A549 treated with AZD2906 at 1 μM for 4 hours (cell line): ENCODE measurements at places on chromosomes 4 and X. TPM values are rescaled to one million over a fixed set of nuclear protein-coding genes. Genes with fewer than 3 reads are reported as not detected.

The RNF212 gene
- 2.0 to 2.8 TPM (median 2.6 TPM) in 5 replicates for total RNA-seq

The VCX3A gene
- total RNA-seq = 0.16 TPM in 1 of 5 replicates, not detected in the others

The GYPE gene
- not detected in 5 replicates for total RNA-seq

The HTN1 gene
- total RNA-seq = not detected in 5 replicates

The PFKFB1 gene
- total RNA-seq = 0.05 to 0.10 TPM (median 0.07 TPM) in 5 replicates

The AREG gene
- total RNA-seq = 21.5 to 26.2 TPM (median 22.4 TPM) in 5 replicates

The GYPB gene
- not detected in 5 replicates for total RNA-seq

The LSM6 gene
- total RNA-seq = 29.1 to 43.0 TPM (median 33.2 TPM) in 5 replicates

The NKX1-1 gene
- total RNA-seq = 0.06 TPM in 1 of 5 replicates, not detected in the others

The NOX1 gene
- 0.06 to 0.18 TPM (median 0.10 TPM) in 3 of 5 replicates, not detected in the others for total RNA-seq

The RBMXL3 gene
- total RNA-seq = not detected in 5 replicates

The CENPVL3 gene
- total RNA-seq = 0.08 to 0.26 TPM (median 0.15 TPM) in 5 replicates

The SPRY1 gene
- total RNA-seq = 4.8 to 7.5 TPM (median 5.7 TPM) in 5 replicates

The OTOP1 gene
- not detected in 5 replicates for total RNA-seq

The TCEAL7 gene
- total RNA-seq = not detected in 5 replicates

The ADH1A gene
- not detected in 5 replicates for total RNA-seq

The EFNB1 gene
- 9.3 to 10.5 TPM (median 10.1 TPM) in 5 replicates for total RNA-seq

The IL13RA2 gene
- 0.08 to 0.10 TPM (median 0.09 TPM) in 3 of 5 replicates, not detected in the others for total RNA-seq

The MND1 gene
- 11.6 to 16.9 TPM (median 13.3 TPM) in 5 replicates for total RNA-seq

The SMR3B gene
- total RNA-seq = not detected in 5 replicates

The CLTRN gene
- total RNA-seq = 0.65 to 0.96 TPM (median 0.80 TPM) in 5 replicates

The GLRA2 gene
- not detected in 5 replicates for total RNA-seq

The DCLK2 gene
- total RNA-seq = 8.0 to 8.8 TPM (median 8.4 TPM) in 5 replicates

The KLB gene
- 0.08 to 0.15 TPM (median 0.14 TPM) in 5 replicates for total RNA-seq

The OTUD6A gene
- total RNA-seq = not detected in 5 replicates

The IL13RA1 gene
- 49.5 to 68.4 TPM (median 59.5 TPM) in 5 replicates for total RNA-seq

The GPM6B gene
- total RNA-seq = 0.24 to 0.61 TPM (median 0.39 TPM) in 5 replicates

The GABRB1 gene
- total RNA-seq = not detected in 5 replicates

The PDGFRA gene
- 0.29 to 0.84 TPM (median 0.45 TPM) in 5 replicates for total RNA-seq

The CT55 gene
- not detected in 5 replicates for total RNA-seq

The IRF2 gene
- total RNA-seq = 7.8 to 11.8 TPM (median 9.3 TPM) in 5 replicates

The STOX2 gene
- 1.8 to 2.8 TPM (median 2.3 TPM) in 5 replicates for total RNA-seq

The ASIC5 gene
- not detected in 5 replicates for total RNA-seq

The DCAF4L1 gene
- total RNA-seq = 0.08 to 0.14 TPM (median 0.09 TPM) in 5 replicates

The FAM9C gene
- 0.01 to 0.05 TPM in 2 of 5 replicates, not detected in the others for total RNA-seq

The RBBP7 gene
- total RNA-seq = 158 to 186 TPM (median 162 TPM) in 5 replicates
